Iris pigment epithelial cell (primary cell): ENCODE measurements at places on chromosomes 16 and 17.
A peak's percentile ranks its signal among the peaks of the same experiment; 100 is the strongest.

GRCh38 chr17:40482722-40483121, 18.7 kb downstream of the TNS4 start:
- no peak for DNase-seq

GRCh38 chr16:60945225-60945624, 1091.0 kb downstream of the CDH8 start:
- DNase-seq: no peak

DNA sequence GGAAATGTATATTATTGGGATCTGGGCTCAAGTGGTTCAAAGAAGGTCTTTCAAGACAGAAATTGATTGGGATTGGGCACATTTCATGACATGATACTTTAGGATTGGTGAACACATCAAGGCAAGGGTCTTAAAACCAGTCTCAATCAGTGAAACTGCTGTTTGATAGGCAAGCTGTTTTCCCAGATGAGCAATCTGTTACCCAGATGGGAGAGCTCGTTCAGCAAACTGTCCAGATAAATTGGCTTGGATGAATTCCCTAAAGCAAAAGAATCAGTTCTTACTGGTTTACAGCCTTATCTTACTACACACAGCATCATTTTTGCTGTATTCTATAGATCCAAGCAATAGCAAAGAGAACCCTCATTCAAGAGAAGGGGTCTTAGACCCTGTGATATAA, 31.0 kb upstream of the CNEP1R1 start:
- no peak for DNase-seq

- peak; percentile 51 for DNase-seq
Observed at GRCh38 chr17:81412490-81413093, 17.3 kb downstream of the BAHCC1 start.

- DNase-seq: peak; percentile 95
Observed at GRCh38 chr16:71637398-71637797, 11.4 kb downstream of the MARVELD3 start.

DNA sequence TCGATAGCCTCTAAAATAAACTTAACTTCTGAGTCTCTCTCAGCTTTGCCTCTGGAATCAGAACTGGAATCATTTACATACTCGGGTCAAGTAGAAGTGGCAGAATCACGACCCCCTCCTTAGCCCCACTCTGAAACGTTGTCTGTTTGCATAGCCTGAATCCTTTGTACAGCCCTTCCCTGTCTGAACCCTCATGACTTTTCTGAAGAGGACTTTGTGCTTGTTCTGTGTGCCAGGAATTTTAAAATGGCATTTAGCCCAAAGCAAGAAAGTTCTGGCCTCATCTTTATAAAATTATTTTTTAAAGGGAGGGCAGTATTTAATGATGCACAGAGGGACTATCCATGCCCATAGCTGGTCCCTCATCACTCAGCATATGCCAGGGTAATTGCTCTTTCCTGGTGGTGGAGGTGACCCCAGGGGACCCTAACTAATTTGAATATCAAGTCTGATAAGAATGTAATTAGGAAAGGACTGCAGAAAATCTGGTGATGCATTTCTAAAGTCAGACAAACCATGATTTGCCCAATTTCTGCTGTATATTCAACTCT, 342.7 kb upstream of the TNRC6C start:
- DNase-seq: no peak

DNA sequence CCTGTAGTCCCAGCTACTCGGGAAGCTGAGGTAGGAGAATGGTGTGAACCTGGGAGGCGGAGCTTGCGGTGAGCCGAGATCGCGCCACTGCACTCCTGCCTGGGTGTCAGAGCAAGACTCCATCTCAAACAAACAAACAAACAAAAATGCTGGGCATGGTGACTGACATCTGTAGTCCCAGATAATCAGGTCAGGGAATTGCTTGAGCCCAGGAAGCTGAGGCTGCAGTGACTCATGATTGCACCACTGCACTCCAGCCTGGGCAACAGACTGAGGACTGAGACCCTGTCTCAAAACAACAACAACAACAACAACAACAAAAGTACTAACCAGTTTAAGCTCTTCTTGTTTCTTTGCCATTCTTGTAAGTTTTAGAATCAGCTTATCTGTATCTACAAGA, 383.0 kb upstream of the PMFBP1 start:
- peak; percentile 58 for DNase-seq

GRCh38 chr17:3888343-3889171, 4.3 kb downstream of the CAMKK1 start:
- DNase-seq: peak; percentile 96

- no peak for DNase-seq
Observed at GRCh38 chr16:31561426-31562233, 33.9 kb downstream of the AHSP start.

DNA sequence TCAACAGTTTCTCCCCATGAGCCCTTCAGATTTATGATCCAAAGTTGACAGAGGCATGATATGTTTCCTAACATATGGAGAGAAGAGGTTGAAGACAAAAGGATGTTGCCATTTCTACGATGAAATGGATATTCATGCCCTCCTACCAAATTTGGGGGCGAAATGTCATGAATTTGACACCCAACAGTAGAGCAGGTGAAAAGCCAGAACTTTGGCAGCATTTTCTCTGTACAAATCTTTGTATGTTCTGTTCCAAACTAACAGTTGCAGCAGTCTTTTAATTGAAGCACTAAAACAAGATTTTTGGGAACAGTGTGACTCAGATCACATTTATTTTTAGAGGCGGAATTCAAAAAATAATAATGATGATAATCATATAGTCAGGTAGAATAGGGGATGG, 130.1 kb downstream of the TRIM37 start:
- DNase-seq: no peak

DNA sequence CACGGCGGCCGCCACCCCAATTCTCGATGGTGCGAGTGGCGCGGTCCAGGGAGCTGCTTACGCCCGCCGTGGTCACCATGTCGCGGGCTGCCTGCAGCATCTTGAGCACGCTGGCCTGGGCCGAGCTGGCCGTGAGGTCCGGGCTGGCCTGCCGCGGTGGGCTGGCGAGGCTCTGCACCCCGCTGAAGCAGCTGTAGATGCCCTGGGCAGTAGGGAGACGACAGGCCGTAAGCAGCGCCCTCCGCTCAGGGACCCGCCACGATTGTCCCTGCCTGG, 16.4 kb downstream of the GRIN2C start:
- DNase-seq: no peak

DNA sequence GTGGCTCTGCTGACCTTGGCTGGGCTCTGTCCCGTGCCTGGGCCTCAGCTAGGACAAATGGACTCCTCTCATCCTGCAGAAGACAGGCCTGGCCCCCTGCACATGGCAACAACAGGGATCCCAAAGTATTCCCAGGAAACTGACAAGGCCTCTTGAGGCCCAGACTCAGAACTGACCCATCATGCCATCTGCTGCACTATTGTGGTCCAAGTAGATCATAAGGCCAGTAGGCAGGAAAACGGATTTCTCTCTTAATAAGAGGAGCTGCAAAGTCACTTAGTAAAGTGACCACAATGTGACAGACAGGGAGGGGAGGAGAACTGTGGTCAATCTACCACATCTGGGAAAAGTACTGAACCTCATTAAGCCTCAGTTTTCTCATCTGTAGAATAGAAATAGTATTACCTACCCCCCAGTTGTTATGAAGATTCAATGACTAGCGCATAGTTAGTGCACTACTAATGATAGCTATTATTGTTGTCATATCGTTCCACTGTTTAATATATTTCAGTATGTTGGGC, 62.1 kb upstream of the TNRC6A start:
- DNase-seq: no peak

- no peak for DNase-seq
Observed at GRCh38 chr16:51111759-51112158, 39.3 kb downstream of the SALL1 start.

DNA sequence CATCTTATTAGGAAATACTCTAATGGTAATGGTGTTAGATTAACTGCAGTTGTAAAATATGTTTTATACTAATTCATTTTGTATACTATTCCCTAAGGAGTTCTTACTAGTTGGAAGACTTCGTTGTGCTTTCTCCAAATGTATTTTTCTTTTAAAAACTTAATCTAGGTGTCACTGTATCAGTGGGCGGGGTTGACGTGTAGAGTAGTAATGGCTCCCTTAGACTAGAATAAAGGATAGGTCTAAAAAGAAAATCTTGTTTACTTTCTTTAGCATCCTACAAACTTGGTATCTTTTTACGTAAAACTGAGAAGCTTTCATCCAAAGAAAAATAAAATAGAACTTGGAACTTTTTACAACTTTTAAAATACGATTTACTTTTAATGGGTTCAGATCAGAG, 55.0 kb upstream of the MRC2 start:
- no peak for DNase-seq

- DNase-seq: peak; percentile 35
Observed at GRCh38 chr16:29729116-29729521, 16.7 kb downstream of the C16orf54 start.

DNA sequence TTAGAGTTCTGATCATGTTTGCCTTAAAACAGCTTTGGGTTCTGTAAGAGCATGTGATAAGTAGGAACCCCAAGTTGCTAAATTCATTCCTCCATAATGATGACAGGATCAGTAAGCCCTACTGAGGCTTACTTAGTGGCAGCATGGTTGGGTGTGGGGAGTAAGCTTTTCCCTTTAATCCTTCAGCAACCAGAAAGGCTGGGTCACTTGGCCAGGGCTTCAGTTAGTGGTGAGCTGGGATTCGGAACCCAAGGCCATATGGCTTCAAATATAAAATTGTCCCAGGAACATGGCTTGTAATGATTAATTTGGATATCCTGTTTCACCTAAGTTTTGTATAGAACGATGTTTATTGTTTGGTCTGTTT, 850 bp downstream of the GINS3 start:
- peak; percentile 9 for DNase-seq

- peak; percentile 74 for DNase-seq
Observed at GRCh38 chr17:27577121-27577761, 53.7 kb upstream of the LGALS9 start.

GRCh38 chr17:30132615-30133014, 16.0 kb downstream of the NSRP1 start:
- no peak for DNase-seq

- no peak for DNase-seq
Observed at GRCh38 chr16:81220349-81220748, 18.1 kb upstream of the BCO1 start.

GRCh38 chr17:32880671-32881453, 3.9 kb upstream of the MYO1D start:
- DNase-seq: no peak

DNA sequence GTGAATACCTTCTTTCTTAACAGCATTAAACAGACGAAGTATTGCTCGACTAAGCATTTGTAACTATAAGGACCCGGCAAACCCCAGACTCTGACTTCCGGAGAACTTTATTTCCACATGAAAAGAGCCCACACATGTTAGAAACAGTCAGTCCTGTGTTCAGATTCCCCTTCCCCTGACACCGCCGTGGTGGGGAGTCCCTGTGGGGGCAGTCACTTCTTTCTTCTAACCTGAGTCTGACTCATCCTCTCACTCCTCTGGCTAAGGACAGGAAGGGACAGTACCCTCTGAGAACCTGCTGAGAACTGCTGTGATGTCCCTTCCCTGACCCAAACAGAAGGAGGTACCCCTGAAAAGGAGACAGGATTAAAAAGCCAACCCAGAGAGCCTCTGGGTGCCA, 165.1 kb downstream of the XYLT1 start:
- DNase-seq: no peak

DNA sequence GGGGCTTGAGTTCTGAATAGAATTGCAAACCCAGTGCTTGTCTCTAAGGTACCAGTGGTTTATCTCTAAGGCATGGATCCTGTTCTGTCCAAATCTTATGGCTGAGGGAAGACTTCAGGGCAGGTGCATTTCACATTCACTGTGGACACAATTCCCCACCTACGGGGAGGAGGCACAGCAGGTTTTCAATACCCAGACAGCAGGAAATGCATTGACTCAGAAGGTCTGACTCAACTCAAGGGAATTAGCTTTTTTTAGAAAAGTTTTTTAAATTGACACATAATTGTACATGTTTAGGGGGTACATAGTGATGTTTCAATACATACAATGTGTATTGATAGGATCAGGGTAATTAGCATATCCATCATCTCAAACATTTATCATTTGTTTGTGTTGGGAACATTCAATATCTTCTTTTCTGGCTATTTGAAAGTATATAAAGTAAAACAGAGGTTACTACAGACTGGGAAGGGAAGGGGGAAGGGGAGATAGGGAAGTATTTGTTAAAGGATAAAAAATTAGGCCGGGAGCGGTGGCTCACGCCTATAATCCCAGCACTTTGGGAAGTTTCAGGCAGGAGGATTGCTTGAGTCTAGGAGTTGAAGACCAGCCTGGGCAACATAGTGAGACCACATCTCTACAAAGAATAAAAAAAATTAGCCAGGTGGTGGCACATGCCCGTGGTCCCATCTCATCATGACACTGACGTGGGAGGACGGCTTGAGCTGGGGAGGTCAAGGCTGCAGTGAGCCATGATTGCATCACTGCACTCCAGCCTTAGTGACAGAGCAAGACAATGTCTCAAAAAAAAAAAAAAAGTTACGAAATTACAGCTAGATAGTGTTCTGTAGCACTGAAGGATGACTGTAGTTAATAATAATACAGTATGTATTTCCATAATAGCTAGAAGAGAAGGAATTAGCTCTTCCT, 54.9 kb downstream of the RGS9 start:
- DNase-seq: peak; percentile 79

- DNase-seq: peak; percentile 78
Observed at GRCh38 chr17:43832168-43832975, 574 bp downstream of the MPP3 start.

DNA sequence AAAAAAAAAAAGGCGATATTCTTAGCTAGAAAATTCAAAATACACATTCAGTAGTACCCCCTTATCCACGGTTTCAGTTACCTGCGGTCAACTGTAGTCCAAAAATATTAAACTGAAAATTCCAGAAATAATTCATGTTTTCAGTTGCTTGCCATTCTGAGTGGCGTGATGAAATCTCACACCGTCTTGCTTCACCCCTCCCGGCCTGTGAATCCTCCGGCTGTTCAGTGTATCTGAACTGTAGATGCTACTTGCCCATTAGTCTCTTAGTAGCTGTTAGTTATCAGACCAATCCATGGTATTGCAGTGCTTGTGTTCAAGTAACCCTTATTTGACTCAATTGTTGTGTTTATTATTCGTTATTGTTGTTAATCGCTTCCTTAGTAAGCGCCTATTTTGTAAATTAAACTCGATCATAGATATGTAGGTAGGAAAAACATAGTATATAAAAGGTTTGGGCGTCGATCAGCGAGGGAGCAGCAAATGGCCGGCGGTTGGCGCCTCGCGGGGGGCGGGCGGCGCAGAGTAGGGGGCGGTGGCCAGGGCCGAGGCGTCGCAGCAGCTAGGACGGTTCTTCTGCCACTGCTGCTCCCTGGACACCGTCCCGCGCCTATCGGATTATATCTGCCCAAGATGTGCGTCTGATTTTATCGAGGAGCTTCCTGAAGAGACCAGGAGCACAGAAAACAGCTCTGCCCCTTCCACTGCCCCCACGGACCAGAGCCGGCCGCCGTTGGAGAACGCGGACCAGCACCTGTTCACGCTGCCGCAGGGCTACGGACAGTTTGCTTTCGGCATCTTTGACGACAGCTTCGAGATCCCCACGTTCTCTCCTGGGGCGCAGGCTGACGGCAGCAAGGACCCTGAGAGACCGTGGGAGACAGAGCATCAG, 39.8 kb upstream of the AKAP1 start:
- no peak for DNase-seq

DNA sequence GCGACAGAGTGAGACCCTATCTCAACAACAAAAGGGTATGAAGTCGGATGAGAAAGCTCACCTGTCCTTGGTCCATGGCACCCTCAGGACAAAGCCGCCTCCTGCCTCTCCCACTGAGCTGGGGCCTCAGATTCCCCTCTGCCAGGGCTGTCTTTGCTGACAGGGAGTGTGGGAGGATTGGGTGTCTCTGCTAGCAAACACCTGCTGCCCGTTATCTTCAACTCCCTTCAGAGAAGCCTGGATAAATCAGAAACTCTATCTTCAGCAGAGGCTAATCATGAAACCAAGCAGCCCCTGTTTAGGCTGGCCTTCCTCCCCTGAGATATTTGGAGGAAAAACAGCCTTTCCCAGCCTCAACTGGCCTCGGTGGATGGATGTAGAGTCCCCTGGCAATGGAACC, 36.3 kb upstream of the CDH1 start:
- DNase-seq: no peak
